Fibroblast of pulmonary artery (primary cell): ENCODE measurements at places on chromosomes 11 and 22.

DNA sequence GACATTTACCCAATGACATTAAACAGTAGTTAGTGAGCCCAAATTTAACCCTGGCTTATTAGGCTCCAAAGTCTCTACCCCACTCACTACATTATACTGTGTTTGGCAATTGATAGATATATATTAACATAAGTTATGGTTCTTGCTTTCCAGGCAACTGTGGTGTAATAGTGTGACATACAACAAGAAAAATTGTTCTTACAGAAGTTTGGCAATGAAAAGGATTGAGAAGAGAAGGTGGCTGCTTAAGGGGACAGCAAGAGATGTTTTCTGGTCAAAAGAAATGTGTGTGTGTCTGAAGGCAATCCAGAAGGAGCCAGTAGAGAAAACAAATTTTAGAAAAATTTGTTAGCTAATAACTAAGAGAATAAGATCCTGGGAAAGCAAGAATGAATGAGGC, 132.4 kb downstream of the SWAP70 start:
- DNase-seq, result no peak

- peak; percentile 93 for DNase-seq
Observed at GRCh38 chr11:66408488-66409214, 12.2 kb upstream of the NPAS4 start.

- DNase-seq, result no peak
Observed at GRCh38 chr11:32418836-32419235, 16.5 kb downstream of the WT1 start.

DNA sequence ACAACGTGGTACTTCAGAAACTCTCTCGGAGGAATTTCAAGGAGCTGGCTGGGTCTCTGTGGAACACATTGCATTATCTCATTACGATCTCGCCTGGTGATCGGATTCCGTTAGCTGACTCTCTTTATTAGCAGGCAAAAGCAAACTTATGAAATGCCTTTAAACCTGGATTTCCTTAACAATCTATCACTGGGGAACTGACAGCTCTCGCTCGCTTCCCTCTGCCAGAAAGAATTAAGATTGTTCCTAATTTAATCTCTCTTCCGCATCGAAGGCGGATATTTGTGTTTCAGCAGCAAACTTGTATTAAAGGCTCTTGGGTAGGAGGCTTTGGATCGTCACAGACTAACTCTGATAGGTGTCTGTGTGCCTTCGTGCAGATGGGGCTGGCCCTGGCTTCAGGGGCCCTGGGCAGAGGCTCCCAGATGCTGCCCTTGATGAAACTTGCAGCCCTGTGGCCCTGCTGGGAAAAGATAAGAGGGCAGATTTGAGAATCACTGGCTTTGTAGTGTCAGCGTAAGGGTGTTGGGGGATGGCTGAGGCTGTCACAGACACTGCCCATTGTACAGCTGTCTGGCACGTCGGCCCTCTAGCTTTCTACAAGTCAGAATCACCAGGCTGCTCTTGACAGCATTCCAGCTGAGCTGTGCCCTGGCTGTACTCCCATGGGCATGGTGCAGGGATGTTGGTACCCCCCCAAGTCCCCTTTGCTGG, 162.2 kb upstream of the NECTIN1 start:
- DNase-seq, result no peak

DNA sequence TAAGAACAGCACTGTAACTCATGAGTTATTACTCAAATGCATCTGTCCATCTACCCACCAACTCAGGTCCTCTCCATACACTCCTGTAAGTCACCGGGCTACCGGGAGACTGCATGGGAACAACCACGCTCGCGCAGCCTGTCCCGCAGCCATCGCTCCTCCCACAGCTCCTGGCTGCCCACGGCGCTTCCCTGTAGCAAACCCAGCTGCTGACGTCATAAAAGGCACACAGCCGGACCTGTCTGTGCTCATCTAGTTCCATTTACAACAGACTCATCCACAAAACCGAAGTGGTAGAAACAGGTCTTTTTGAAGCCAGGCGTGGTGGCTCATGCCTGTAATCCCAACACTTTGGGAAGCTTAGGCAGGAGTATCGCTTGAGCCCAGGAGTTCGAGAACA, 23.4 kb upstream of the PACSIN2 start:
- DNase-seq, result no peak

DNA sequence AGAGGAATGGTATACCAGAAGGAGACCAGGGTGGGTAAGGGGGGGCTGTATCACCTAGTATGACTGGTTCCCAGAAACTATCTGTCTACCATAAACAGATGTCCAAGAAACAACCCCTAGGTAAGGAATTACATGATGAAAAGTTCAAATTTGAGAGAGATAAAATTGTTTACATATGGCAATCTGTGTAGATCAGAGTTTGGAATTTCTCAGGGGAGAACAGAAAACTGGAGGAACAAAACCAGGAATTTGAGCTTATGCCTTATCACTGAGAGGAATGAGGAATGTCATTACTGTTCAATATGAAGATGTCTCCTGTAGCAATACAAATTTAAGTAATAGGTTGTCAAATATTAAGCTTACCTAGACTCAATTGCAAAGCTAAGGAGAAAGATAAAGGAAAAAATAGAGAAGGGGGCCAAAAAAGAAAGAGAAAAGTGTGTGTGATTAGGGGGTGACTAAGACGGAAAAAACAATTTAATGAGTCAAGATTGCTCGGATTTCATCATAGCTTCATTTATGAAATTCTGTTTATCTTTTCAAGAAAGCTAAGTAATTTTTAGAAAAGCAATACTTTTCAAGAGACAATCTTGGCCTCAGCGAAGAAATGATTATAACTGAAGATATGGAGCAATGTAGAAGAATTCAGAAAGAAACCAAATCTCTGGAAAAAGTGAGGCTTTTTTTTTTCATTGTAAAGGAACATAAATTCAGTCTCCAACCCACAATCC, 117.8 kb downstream of the APOL5 start:
- peak; percentile 65 for DNase-seq

DNA sequence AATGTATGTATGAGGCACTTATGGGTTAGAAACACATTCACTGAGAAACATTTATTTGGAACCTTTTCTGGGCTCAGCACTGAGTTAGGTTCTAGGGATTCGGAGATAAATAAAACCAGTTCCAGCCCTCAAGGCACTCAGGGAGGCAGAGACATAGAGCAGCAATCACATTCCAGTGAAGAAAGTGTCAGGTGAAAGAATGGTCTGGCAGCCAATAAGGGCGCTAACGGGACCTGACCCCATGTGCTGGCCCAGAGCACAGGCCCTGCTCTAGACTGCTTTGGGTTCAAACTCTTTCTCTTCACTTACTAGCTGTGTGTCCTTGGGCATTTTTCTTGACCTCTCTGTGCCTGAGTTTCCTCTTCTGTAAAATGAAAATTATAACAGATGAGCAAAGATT, 146.0 kb upstream of the SYT13 start:
- DNase-seq, result no peak

DNA sequence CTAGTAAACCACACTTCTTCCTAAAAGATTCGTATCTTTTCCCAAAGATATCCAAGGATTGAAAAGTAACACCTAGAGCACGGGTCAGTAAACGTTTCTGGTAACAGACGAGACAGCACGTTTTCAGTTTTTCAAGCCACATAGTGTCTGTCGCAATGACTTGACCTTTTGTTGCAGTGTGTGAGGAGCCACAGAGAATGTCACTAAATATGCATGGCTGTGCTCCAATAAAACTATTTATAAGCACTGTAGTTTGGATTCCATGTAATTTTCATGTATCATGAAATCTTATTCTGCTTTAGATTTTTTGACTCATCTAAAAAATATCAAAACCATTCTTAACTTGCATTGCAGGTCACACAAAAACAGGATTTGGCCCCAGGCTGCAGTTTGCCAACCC, 18.3 kb upstream of the MICAL3 start:
- DNase-seq, result no peak

DNA sequence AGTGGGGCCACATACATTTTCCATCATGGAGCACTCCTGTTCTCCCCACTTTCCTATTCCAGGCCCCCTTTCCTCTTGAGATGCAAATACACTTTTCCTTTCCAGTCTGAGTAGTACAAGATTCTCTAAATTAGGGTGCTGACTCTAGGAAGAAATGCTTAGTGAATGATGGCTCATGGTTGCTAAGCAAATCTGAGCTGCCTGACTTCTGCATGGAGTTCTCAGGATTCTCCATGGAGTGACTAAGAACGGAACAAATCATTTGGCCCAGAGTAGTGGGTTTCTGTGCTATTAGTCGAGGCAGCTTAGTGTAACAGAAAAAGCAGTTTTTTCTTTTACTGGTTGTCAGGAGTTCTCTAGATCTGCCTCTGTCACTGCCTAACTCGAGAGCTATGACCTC, 65.4 kb upstream of the NTM start:
- DNase-seq, result no peak

DNA sequence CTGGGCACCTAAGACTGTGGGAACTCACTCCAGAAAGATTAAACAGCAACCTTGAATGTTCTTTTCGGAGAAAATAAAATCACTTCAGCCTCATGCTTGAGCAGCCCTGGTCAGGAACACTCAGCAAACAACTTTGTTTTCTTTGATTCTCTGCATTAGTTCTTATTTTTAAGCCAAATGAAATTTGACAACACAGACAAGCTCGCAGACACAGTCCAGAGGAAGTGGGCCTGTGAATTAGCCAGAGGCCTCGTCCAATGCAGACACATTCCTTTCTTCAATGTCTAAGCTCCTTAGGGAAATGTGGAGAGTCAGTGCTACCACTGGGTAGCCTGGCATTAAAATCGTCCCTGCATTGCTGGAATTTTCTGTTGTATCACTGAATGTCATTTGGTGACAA, 62.9 kb upstream of the CSNK2A3 start:
- no peak for DNase-seq

- DNase-seq, result peak; percentile 21
Observed at GRCh38 chr22:27663812-27664211, 137.7 kb downstream of the MN1 start.

DNA sequence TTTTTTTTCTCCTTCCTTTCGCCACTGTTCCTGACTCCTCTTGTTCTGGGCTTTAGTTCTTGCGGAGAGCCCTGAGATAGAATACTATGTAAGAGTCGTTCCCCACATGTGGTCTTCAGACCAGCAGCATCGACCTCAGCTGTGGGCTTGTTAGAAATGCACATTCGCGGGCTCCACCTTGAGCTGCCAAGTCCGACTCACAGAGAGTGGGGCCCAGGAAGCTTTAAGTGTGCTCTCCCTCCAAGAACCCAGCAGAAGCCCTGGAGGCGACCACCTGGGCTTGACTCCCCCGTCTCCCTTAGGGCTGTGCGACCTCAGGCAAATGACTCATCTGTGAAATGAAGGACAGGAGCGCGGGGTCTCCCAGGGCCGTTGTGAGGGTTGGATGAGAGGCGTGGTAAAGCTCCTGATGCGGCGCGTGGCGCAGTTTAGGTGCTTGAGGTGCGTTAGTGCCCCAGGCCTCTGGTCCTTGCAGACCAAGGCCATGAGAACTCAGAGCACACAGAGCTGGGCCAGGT, 18.8 kb downstream of the SAMM50 start:
- no peak for DNase-seq

DNA sequence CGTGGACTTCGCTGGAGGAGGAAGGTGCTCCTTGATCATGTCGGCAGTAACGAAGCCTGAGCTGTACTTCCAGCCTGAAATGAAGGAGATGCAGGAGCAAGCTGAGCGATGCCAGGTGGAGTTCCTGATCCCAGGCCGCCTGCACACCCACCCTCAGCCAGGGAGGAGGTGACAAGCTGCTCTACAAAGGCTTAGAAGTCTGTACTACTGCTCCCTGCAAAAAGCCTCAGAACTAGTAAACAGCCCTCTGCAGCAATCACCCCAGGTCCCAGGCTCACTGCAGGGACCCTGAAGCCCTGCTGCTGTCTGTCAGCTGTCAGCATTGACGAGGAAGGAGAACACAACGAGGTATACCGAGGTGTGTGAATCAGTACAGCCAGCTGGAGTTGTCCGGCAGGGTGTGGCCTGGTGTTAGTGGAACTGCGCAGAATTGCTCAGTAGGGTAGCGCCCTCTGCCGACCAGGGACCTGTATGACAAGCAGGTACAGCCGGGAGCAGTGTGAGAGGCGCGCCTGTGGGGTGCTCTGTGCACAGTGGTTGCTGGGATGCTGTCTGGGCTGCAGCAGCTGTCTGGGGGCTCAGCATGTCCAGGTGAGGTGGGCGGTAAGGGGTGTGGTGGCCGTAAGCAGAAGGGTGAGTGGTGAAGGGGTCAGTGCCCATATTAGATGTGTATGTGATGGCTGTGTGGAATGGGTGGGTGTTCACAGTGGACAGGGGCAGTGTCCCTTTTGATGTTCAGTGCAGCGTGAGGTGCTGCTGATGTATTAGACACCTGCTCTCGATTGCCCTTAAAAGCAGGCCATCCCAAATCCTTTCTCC, 7.6 kb downstream of the CYB5R2 start:
- peak; percentile 73 for DNase-seq

GRCh38 chr11:117199053-117199915, at the start of gene TAGLN:
Gene TAGLN, plus strand, starts transcription at chr11:117199370. Its CDS starts 3,644 bp downstream, at chr11:117203014.
- DNase-seq, result peak; percentile 95

DNA sequence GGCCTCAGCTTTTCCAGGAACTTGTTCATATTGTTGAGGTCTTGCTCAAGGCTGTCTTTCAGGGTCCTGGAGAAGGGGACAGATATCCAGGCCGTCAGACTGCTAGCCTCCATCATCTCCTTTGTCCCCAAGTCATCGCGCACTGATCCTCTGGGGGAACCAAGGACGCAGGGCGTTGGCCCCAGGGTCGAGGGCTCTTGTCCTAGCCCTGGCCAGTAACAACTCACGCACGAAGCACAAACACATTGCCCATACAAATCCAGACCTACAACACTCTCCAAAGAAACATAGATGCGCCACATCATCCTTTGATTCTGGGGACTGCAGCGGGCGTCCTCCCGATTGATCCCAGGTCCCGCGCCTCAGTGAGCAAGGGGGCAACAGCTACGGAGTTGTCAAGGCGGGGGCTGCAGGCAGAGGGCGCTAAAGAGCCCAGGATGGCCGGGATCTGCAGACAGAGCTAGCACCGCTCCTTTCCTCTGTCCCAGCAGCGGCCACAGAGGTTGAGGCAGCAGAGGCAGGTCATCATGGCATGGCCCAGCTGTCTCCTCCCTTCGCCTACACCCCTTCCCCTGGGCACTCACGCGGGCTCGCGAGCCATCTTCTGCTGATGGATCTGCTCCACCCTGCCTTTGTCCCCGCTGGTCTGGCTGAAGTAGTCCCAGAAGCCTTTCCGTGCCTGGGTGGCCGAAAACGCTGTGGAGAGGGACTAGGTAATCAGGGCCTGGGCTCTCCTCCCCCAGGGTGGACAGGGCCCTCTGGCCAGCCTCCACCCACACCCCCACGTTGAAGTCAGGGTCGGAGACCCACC, 472 bp downstream of the APOA5 start:
- peak; percentile 74 for DNase-seq

GRCh38 chr11:45410391-45411227, 124.5 kb upstream of the SYT13 start:
- no peak for DNase-seq

DNA sequence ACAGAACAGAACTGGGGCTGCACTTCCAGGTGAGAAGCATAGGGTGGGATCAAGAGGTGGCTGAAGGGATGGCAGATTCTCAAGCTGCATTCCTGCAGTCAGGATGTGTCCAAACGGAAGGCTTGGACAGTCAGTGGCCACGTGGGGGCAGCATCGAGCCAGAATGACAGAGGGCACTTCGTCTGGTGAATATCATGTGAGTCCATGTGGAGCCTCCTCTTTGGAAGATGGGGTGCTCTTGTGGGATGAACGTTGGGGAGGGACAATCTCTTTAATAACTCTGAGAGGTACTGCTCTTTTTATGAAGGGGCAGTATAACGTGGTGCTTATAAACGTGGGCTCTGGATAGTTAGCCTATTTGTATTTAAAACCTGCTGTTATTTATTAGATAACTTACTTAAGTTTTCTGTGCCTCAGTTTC, 154.9 kb upstream of the NAV2 start:
- DNase-seq, result peak; percentile 75

- no peak for DNase-seq
Observed at GRCh38 chr22:23230348-23231068, 50.2 kb downstream of the BCR start.
